Nucleus accumbens (tissue), 56 donors: ENCODE measurements at places on chromosomes 6 and 20.

- no peak for DNase-seq
Observed at GRCh38 chr20:32943490-32944052, 60.7 kb downstream of the SUN5 start.

DNA sequence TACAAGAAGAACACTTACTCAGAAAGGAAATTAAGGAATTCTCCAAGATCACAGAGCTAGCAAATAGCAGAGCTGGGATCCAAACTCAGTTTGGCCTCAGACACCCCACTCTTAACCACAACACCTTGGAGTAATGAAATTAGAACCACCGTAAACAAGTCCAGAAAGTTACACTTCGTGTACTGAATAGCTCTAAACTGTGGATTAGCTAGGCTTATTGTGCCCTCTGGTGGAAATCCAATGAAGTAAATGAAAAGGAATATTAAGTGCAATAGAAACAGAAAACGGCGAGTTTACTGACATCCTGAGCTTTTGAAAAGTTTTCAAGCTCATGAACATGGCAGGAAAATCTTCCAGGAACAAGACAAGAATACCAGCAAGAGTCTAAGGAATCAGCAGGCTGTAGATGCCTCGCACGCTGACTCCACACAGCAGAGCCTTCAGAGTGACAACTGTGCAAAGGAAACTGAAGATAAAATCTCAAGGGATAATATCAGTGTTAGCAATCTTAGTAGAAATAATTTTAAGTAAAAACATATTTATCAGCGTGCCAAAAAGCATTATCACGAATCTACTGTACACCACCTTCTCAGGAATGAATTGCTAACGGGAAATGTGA is 34.6 kb downstream of the FBXO5 start:
- DNase-seq = no peak

- no peak for DNase-seq
Observed at GRCh38 chr6:89348372-89348771, 4.2 kb downstream of the UBE2J1 start.

GRCh38 chr20:14801591-14802325 is 464.3 kb upstream of the FLRT3 start:
- no peak for DNase-seq

- no peak for DNase-seq
Observed at GRCh38 chr6:88611721-88612120, 351.7 kb downstream of the RNGTT start.

DNA sequence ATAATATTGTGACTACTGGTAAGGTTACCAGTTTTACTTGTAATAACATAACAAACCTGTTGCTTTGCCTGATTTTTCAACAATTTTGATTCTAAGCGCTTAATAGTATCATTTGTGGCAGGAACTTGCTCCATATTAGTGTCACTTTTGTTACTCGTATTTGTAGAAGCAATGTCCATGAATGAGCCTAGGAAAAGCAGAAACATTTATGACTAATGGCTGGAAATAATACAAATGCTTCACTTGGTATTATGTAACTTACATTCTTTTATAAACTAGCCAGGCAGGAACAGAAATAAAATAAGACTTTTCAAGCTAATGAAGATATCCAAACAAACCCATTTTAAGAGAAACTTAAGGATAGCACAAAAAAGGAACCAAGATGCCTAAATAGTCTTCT is 38.9 kb downstream of the MAP3K7 start:
- no peak for DNase-seq

GRCh38 chr20:56626367-56627121 is 2.6 kb upstream of the TFAP2C start:
- DNase-seq = no peak

GRCh38 chr6:15796130-15796771 is 133.4 kb upstream of the DTNBP1 start:
- no peak for DNase-seq

- DNase-seq = peak; percentile 89
Observed at GRCh38 chr6:3258720-3259490, at the start of gene PSMG4. Gene PSMG4, plus strand, starts transcription at chr6:3258947. Its CDS starts 76 bp downstream, at chr6:3259023.

DNA sequence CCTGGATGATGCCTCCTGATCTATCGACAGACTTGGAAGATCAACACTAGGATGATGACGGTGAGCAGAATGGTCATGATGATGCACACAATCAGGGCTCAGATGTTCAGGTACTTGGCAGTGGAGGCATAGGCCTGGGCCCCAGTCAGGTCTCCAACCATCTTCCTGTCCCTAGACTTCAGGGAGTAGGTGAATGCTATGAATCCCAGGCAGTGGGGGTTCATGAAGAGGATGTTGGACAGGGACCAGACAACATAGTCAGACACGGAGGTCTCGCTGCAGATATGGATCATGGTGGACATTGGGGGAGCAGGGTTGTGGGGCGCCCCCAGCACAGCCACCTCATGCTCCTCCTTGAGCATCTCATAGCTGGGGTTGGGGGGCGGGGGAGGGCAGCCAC is 27.5 kb downstream of the HLA-F start:
- no peak for DNase-seq

DNA sequence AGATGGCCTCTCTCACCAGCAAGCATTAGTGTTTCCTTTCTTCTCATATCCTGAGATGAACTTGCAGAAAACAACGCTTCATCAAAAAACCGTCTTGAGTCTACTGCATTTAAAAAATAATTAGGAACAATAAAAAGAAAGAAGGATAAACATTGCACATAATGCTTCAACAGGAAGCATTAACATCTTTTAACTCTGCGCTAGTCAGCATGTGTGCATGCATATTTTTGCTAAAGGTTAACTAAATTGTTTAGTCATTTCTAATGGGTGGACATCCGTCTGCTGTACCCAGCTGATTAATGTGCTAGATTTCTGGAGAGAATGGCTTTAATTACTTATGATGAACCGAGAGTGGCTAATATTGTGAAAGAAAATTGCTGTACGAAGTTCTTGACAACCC is 349.3 kb downstream of the SOX4 start:
- DNase-seq = no peak

DNA sequence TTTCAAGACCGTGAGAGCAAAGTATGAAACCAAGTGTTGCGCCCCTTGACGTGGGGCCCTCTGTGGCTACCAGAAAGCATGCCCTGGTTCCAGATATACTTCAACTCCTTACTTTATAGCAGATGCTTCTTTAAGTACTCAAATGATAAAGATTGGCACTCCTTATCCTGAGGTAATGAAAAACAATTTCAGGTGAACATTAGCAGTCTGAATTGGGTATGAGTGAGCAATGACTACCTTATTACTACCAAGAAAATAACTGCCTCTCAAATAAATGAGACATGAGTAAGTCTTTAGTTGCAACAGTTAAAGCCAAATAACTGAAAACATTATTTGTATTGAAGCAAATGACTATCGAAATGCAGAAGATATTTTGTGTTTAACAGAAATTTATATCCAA is 408.7 kb downstream of the MMUT start:
- no peak for DNase-seq

- DNase-seq = no peak
Observed at GRCh38 chr6:169239181-169239580, 14.5 kb downstream of the THBS2 start.

DNA sequence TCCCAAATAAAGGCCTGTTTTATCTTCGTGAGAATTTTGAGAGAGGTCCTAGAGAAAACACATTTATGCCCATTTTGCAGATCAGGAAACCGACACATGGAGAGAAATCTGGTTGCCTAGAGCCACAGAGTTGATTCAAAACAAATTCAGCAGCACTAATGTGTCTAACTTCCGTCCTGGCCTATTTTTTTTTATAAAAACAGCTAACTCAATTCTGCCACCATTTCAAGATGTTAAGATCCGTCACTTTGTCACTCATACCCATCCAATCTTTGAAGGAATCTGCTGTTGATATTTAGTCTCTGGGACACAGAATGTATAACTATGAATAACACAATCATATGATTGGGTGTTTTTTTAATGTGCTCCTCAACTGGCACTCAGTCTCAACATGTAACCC is 611.1 kb upstream of the ARID1B start:
- DNase-seq = no peak

GRCh38 chr6:135137826-135138225 is 43.3 kb upstream of the MYB start:
- DNase-seq = no peak

DNA sequence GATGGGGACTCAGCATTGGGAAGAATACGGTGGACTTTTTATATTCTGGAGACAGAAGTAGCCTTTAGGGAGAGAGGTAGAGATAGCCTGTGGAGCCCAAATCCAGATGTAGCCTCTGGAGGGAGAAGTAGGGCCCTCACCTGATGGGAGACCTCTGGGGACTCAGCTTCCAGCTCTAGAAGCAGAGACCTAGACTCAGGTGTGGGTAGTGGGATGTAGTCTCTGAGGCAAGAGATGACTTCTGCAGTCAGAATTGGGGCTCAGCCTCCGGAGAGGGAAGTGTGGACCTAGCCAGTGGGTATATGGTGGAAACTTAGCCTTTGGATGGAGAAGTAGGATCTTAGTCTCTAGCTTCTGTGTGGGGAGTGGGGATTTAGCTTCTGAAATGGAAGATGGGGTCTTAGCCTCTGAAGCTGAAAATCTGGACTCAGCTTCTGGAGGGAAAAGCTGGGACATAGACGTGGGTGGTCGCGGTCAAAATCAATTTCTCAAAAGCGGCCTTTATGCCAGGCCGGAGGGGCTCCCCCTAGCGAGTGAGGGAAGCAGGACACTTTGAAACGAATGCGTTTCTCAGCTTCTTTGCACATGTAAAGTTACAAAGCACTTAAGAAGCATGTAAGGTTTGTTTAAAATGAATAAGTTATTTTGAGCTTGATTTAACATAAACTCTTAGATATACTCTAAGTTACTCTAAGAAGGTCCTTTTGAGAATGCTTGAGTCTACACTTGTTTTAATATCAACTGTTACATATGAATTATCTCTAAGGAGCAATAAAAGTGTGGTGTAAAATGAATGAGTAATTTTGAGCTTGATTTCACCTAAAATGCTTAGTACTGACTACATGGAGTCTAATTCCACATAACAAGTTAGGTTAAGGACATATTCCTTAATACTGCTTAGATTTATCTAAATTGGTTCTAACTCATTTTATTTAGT is 12.9 kb upstream of the ZNF343 start:
- no peak for DNase-seq

DNA sequence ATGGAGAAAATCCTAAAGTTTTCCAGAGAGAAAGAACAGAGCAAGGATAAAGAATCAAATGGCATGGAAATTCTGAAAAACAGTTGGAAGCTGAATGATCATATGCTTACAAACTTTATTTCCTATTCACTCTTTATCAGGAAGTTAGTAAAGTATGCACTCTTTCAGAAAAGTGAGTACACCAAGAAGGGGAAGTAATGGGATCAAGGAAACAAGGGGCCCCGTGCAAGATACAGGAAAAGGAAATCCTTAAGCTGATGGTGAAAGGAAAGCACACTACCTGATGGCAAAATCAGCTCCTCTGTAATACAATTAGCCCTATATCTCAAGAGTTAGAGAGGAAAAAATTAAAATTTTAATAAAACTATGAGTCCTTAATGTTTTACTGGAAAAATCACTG is 14.0 kb downstream of the CALHM6 start:
- no peak for DNase-seq

GRCh38 chr6:150177259-150177951 is 34.6 kb downstream of the PPP1R14C start:
- no peak for DNase-seq

DNA sequence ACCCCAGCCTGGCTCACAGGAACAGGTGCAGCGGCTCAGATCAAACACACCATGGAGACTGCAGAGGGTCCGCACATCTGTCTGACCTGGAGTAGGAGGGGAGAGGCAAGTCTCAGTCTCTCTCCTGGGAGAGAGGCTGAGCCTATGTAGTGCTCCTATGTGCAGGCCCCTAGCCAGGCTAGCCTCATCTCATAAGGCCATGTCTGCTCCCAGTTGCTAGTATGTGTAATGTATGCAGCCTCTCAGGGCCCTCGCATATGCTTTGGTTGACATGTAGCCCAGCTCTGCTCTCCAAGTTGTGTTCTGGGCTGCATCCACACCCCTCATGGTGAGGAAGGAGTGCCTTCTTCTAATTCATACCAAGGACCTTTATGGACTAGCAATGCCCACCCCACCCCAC is 11.8 kb downstream of the TNXB start:
- no peak for DNase-seq

- DNase-seq = no peak
Observed at GRCh38 chr20:63095718-63096654, 89.2 kb upstream of the BHLHE23 start.

DNA sequence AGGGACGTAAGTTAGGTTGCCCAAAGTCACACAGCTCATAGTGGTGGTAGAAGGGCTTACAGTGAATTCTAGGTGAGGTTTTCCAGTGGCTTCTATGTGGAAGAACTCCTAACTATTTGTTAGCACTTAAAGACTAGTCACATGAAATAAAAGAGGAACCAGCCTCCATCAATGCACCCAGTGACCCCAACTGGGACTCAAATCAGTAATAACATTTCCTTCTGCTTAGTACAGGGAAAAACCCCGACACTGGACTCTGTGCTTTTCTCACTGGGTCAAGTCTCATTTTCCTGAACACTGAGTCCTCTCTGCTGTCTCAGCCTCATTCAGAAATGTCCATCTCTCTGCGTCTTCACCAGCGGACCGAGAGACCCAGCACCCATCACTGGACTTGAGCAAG is 89.2 kb downstream of the SLC22A23 start:
- DNase-seq = no peak

- no peak for DNase-seq
Observed at GRCh38 chr6:133314947-133315346, 73.8 kb downstream of the EYA4 start.

GRCh38 chr6:40948570-40948969 is 90.5 kb downstream of the UNC5CL start:
- DNase-seq = no peak

DNA sequence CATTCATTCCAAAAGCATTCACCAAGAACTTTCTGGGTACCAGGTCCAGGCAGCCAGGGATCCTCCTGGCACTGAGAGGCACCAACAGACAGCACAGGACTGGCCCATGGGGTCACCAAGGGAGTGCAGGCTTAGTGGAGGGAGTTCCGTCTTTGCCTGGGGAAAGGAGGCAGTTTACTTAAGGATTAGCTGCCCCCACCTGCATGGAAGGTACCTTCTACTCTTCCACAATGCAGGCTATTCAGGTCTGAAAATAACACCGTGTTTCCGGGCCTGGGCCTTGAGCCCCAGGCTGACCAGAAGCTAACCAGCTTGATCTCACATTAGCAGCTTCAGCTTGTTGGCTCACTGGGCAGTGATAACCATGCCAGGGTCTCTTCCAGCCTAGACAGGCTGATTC is 199.4 kb downstream of the FOXA2 start:
- DNase-seq = no peak

DNA sequence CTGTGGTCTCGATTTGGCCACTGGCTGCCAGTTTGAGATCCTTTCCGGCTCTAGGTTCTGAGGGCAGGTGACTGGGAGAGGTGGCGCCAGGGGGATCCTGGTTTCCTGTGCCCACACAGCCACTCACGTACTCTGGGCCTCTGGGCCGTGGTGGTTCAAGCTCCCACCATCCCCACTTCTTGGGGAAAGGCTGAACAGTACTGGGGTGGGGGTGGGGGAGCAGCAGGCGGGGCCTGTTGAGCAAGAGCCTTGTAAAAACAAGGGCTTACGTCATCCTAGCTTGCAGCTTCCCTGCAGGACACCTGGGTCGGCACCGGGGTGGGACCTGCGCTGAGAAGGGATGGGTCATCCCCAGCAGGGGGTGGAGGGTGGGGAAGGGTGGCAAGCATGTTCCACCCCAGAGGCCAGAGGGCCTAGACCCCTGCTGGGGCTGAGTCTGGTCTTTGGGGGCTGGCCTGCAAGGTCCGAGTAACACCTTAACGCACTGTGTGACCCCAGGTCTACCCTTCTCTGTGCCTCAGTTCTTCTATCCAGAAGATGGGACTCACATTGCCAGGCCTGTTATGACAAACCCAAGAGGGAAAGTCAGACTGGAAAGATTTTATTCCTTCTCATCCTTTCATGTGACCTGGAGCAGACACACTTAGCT is 3.1 kb upstream of the CEBPB start:
- peak; percentile 12 for DNase-seq
